ENCODE measurements at places on chromosomes 7 and 10.

DNA sequence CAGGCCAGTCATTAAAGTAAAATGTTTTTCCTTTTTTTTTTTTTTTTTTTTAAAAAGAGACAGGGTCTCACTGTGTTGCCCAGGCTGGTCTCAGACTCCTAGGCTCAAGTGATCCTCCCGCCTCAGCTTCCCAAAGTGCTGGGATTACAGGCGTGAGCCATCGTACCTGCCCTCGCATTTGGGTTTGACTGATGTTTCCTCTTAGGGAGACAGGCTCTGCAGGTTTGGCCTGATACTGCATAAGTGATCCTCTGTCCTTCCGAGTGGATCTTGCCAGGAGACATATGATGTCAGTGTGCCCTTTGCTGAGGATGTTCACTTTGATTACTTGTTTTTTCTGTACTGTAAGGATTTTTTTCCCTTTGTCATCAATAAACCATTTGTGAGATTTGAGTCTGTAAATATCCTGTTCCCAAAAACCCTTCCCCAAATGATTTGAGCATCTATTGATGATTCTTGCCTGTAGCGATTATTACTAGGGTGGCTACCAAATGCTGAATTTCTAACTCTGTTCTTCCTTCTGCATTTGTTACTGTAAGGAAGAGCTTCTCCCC lies 19.7 kb downstream of the LIMK1 start:
- no peak for DNase-seq

DNA sequence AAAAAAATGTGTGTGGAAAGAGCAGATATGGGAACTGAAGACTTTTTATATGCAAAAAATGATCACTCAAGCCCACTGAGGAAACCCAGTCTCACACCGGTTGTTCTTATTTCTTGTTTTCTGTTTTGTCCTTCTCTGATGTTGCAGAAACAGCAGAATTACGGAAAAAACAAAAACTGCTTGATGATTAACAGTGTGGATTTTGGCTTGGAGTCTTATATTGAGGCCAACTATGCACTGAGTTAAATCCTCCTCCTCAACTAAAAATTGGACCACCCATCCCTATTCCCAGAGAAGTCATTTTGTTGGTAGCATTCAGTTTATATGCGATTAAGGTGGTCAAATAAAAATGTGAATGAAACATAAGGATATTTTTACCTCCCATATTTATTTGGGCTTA lies 246.1 kb downstream of the LRMDA start:
- no peak for DNase-seq

DNA sequence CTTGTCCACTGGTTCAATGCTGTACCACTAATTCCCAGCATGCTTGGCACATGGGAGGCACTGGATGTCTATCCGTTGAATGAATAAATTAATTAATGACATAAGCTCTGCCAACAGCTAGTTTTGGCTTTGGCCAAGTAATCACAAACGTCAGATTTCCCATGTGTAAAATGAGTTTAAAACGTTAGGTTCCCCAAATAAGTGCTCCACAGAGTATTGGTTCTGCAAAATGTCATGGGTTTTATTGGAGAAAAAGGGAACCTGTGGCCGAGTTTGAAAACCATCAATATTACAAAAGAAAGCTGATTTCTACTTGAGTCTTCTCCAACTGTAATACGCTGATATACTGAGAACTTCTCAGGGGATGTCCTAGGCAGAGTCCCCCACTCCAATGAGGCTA lies 23.2 kb downstream of the ELMO1 start:
- no peak for DNase-seq

DNA sequence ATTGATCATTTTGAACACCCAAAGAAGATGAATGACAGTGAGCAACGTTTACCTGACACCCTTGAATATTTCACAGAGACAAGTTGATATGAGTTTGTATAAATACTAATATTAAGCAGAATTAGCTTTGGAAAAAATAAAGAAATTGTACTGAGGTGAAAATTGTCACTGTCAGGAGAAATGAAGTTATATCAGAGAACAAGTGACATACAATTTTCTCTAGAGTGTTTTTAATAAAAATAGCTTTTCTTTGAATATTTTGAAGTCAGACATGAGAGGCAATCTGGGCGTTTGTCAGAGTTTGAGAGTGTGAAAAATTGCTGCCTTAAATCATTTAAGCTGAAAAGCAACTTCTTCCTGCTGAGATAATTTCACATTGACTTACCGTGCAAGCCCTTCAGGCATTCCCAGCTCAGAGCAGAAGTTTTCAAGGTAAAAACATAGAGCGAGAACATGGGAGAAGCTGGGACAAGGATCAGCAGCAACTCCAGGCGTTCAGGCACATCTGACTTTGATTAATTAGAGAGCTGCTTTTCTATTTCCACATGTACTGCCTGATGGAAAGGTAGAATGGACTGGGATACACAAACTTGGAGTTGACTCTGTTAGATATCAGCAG lies 535.9 kb downstream of the TFEC start:
- DNase-seq = no peak

DNA sequence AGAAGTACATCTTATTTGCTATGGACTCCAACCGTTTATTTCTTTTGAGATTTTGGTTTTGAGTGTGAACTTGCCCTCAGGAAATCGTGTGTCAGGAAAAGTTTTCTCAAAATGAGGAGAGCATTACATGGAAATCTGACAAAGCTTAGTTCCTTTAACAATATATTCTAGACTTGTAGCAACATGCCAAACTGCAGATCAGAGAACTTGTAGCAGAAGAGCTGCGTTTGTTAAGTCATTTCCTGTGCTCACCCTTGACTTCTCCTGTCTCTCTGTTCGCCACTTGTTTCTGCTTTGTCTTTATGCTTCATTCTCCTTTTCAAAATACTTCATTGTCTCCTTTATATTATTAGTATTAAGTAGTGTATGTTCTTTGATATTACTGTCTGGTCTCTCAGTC lies 116.6 kb upstream of the FOXP2 start:
- DNase-seq = no peak

DNA sequence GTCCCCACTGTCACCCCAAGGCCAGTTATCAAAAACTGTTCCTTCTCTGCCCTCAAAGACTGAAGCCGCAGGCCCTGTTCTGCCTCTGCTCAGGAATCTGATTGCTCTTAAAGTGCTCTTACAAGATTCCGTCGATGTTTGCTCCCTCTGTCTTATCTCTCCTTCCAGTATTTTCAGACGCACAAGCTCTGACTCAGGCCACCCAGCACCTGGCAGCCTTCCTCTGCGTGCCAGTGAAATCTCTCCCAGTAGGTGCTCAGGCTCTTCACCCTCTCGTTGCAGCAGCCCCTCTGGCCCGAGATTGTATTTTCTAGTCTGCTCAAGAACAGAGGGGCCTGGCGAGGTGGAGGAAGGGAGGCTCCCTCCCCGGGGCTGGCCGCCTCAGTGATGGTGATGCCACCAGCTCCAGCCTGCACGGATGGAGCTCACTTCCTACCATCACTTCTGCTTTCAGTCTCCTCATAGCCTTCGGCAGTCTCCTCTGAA lies 276.2 kb downstream of the USP6NL start:
- DNase-seq = no peak

- DNase-seq = no peak
Measured at GRCh38 chr7:1890289-1891235, 220.5 kb downstream of the ELFN1 start.

- no peak for DNase-seq
Measured at GRCh38 chr10:119801998-119802538, 70.6 kb downstream of the MCMBP start.

GRCh38 chr7:102287111-102287980 lies 678 bp downstream of the SH2B2 start:
- no peak for DNase-seq

DNA sequence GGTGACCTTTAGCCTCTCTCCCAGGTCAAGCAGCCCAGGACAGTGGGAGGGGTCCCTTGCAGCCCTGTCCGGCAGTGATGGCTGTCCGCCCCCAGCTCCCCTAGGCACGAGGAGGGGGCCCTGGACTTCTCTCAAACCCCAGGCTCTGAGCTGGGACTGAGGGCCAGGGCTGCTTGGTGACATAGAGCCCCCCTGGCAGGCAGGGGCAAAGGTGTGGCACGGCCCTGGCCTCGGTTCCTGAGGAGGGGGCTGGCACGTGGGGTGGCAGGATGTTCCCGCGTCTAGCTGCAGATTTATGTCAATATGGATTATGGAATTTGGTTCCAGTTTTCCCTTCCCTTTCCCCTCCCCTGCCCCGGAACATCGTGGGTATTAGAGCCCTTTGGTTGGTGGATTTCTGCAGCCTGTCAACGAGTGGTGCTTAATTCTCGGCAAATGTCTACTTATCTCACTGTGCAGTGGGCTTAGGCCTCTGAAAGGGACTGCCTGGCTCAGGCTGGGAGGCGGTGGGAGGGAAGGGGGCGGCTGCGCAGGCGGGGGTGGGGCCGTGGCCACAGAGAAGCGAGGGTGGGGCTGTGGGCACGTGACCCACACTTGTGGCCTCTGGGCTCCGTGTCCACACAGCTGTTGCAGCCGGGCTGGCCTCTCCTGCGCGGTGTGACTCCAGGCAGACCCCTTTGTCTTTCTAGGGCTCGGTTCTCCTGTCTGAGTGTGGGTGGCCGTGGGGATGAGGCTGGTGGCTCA lies 19.3 kb downstream of the UNCX start:
- no peak for DNase-seq

- no peak for DNase-seq
Measured at GRCh38 chr7:26667514-26668133, 196.8 kb downstream of the SKAP2 start.

- no peak for DNase-seq
Measured at GRCh38 chr7:99120916-99121315, 23.0 kb downstream of the SMURF1 start.

GRCh38 chr10:74977913-74978847 lies 133.3 kb upstream of the SAMD8 start:
- DNase-seq = no peak

- DNase-seq = no peak
Measured at GRCh38 chr7:132065989-132066603, 509.7 kb upstream of the PODXL start.

DNA sequence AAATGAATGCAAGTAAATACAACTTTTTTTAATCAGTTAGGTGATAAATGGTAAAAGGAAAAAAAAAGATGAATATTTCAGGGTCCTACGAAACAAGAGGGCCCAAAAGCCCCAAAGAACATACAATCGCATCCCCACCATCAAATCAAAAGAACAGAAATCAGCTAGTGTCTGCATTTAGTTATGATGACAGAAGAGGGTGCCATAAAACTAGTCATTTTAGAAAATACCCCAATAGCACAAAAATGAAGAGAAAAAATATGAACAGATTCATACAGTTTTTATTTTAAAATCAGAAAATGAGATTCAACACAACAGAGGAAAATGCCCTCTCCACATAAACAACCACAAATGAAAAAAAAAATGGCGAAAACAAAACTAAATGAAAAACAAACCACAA lies 905.5 kb downstream of the REEP3 start:
- no peak for DNase-seq

DNA sequence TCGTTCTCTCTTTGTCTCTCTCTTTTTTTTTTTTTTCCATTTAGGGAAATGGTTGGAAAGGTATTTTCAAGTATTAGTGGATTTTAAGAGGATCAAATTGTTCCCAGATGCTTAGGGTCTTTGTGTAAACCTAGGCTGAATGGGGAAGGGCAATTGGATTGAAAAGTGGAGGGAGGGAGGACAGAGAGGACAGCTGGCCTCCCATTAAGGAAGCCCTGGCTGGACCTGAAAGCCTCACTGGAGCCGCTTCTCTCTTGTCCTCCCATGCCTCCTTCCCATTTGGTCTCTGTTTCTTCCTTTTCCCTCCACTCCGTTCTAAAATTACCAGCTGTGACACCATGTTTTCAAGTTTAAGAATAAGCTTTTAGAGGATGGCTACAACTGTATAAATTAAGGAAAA lies 104.1 kb downstream of the TACC2 start:
- DNase-seq = no peak

DNA sequence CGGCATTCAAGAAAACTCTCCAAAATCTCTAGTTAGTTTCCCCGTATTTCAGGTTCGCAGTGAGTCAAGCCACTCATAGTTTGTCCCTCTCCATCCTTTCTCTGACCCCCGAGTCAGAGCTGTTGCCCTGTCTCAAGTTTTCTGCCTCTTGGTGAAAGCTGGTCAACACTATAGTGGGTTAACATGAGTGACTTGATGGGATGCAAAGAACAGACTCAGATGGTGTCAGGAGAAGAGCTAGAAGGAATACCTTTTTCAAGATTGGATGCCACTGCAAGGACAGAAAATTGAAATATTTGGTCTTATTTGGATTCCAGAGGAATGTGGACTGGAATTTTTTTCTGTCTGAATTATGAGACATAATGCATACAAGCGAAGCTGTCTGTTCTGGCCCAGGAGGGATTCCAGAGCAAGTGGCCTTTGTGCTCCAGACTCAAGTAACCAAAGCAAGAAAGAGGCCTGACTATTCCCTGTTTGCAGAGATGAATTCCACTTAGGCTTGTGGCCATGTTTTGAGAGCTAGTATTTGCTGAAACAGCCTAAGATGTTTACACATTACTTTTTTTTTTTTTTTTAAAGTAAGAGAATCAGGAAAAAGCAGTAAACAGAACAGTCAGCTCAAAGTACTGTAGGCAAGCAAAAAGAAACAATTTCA lies 67.4 kb downstream of the VWC2 start:
- no peak for DNase-seq

- DNase-seq = no peak
Measured at GRCh38 chr10:128712661-128713400, 586.6 kb upstream of the MKI67 start.

GRCh38 chr7:151756076-151756731 lies 120.7 kb downstream of the PRKAG2 start:
- DNase-seq = peak; percentile 33

- DNase-seq = no peak
Measured at GRCh38 chr10:131086094-131086493, 225.4 kb downstream of the TCERG1L start.

GRCh38 chr7:27897001-27897400 lies 157.0 kb downstream of the TAX1BP1 start:
- no peak for DNase-seq

DNA sequence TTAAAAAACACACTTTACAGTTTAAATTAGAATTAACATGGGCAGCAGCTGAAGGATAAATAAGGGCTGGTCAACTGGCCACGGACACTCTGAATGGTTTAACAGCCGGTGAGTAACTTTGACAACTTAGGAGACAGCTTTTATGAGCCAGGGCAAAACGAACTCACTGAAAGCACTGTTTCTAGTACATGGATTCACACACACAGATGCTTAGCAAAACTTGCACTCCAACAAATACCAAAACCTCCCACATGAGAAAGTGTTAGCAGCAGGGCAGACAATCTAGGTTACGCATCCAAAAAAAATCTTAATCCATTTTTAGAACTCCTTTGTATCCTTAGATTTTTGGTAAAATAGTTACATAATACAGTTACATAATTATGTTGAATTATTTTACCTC lies 486.4 kb downstream of the PHTF2 start:
- DNase-seq = no peak

DNA sequence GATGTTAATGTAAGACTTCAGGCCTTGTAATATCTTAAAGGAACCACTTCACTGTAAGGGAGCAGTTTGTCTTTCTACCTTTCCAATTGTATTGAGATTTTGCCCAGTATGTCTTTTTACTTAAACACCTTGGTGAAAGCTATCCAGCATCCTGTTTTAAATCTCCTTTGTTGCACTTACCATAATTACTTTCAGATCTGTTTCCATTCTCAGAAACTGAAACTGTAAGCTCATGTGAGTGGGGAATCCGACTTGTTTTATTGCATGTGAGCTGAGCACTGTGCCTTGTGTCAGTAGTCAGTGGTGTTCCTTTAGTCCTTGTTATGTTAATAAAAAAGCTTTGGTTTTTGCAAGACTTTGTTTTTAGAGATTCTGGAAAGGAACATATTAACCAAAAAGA lies 42.2 kb downstream of the BMPR1A start:
- no peak for DNase-seq

GRCh38 chr7:81482600-81483186 lies 287.2 kb downstream of the HGF start:
- no peak for DNase-seq

- DNase-seq = peak; percentile 82
Measured at GRCh38 chr7:1169409-1170368, 9.7 kb upstream of the ZFAND2A start.
